ENCODE measurements at places on chromosomes 5 and 9.

DNA sequence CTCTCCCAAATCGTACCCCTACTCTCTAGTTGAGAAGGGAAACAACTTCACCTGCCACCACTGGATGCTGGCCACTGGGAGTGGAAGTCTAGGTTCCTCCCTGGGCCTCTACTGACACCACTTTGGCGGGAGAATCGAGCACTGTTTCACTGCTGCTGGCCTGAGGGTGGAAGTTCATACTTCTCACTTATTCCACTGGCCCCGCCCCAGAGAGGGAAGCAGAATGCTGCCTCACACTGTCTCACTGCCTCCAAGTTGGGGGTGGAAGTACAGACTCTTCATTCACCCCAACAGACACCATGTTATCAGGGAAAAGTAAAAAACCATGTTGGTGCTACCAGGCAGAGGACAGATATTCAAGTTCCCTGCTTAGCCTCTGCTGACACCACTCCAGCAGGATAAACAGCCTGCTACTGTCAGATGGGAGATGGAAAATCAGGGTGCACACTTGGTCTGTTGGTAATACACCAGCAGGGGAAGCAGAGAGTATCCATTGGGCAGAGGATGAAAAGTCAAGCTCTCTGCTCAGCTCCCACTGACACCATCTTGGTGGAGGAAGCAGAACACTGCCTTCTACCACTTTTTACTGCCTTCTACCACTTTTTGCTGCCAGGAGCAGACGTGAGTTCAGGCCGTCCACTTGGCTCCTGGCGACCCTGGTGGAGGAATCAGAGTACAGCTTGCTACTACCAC is 159.4 kb downstream of the SIL1 start:
- DNase-seq = no peak

- DNase-seq = peak; percentile 58
Observed at GRCh38 chr5:68534131-68534940, 318.8 kb downstream of the PIK3R1 start.

DNA sequence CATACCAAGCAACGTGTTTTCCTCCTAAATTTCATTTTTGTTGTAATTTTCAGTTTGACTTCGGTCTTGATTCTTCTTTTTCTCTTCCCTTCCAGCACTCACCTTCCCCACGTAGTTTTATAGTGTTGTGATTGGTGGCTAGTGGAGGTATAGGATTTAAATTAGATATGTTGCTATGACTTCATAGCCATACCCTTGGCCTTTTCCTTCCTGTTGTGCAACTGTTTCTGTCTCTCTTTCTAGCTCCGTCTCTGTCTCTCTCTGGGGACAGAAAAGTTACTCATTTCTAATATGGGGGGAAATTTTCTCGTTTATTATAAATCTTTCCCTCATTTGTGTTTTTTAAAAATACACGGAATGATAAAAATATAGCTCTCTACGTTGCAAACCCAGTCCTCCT is 20.6 kb upstream of the C5orf24 start:
- DNase-seq = no peak

DNA sequence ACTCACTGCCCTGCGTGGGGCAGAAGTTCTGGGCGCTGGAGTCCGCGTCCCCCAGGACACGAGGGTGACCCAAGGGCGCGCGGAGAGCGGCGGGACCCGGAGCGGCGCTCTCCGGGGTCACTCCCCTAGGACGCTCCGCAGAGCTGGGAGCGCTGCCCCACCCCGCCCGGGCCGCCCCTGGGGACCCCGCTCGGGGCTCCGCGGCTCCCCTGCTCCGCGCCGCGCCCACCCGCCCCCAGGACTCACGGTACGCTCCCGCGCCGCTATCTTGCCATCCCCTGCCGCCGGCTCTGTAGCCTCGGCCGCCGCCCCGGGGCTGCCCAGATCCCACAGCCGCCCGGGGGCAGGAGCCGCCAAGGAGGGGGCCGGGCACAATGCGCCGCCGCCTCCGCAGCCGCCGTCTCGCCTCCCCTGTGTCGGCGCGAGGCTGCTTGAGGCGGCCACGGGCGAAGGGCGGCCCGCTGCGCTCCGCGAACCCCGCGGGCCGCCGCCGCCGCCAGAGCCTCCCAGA is 303 bp downstream of the LIFR start:
- no peak for DNase-seq

DNA sequence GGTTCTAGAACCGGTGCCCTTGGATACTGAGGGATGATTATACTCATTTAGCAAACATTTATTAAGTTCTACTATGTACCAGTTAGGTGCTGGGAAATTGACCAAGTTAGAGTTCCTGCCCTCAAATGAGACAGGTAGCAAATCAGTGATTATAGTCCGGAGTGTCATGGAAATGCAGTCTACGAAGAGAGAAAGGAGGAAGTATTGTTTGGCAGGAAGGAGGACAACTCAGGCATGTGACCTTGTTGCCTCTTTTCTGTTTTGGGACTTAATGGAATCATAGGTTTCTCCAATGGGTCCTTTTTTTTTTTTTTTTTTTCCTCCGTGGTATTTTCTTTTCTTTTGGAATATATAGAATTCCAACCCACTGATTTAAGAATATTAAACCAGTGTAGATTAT is 28.0 kb downstream of the OSTF1 start:
- no peak for DNase-seq

DNA sequence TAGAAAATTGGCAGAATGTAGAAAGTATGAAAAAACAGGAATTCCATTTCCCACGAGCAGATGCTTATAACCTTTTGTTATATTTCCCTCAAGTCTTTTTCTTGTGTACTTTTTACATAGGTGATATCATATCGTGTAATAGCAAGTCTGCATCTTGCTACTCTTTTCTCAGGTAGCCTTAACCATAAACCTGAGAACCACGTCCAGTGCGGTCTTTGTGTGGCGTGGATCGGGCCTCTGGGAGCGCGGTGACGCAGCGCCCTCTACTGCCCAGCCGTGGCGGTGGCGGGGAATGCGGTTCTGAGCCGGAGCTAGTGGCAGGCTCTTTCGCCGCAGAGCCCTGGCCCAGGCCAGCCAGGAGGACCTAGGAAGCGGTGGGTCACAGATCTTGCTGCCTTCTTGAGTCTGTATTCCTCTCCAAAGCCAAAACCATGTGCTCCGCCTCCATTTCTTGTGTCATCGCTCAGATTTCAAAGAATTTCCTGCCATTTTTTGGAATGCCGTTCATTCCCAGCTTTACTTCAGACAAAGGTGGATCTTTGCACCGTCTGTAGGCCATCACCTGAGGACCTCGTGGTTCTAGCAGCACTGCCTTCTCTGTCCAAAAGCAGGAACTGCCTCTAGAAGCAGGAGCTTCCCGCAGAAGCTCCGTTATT is 71.9 kb downstream of the MVB12B start:
- DNase-seq = peak; percentile 83

- no peak for DNase-seq
Observed at GRCh38 chr5:142506046-142506445, 179.8 kb downstream of the FGF1 start.

DNA sequence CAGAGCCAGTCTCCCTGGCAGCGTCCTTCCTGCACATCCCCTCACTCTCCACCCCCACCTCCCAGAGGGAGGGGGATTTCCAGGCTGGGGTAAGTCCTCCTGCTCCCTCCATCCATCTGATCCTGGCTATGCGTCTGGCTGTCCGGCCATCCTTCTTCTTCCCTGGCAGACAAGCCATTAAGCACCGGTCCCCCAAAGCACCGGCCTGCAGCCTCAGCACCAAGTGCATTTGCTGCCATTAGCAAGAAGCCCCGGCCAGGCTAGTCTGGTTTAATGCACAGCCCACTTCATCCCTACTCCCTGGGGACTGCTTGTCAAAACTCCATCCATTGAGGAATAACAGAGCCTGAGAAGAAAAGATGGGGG is 208.7 kb upstream of the IER5L start:
- no peak for DNase-seq

GRCh38 chr9:22522206-22522740 is 75.6 kb downstream of the DMRTA1 start:
- no peak for DNase-seq

GRCh38 chr9:111986035-111986556 is 89.5 kb downstream of the UGCG start:
- DNase-seq = no peak

- DNase-seq = no peak
Observed at GRCh38 chr5:168651648-168652047, 72.5 kb upstream of the PANK3 start.

- DNase-seq = peak; percentile 55
Observed at GRCh38 chr5:150208187-150209098, 18.6 kb downstream of the SLC6A7 start.

DNA sequence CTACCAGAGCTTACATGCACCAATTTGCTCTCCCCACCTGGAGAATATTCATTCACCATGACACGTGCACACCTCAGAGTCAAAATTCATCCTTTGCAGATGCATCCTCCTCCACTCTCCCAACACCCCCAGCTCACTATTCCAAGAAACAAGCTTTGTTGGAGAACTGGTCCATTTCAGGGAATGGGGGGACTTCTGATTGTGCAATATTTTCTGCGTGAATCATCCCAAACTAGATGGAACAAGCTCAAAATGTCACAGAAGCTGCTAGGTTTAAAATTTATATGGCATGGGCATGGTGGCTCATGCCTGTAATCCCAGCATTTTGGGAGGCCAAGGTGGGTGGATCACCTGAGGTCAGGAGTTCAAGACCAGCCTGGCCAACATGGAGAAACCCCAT is 3.6 kb downstream of the GLDC start:
- DNase-seq = no peak

GRCh38 chr9:129446828-129447550 is 173.9 kb downstream of the C9orf50 start:
- DNase-seq = no peak

- DNase-seq = no peak
Observed at GRCh38 chr5:154214371-154215106, 24.0 kb downstream of the GALNT10 start.

GRCh38 chr5:62621280-62621679 is 42.7 kb downstream of the LRRC70 start:
- no peak for DNase-seq

- DNase-seq = no peak
Observed at GRCh38 chr5:80033513-80033912, 1.6 kb upstream of the THBS4 start.

DNA sequence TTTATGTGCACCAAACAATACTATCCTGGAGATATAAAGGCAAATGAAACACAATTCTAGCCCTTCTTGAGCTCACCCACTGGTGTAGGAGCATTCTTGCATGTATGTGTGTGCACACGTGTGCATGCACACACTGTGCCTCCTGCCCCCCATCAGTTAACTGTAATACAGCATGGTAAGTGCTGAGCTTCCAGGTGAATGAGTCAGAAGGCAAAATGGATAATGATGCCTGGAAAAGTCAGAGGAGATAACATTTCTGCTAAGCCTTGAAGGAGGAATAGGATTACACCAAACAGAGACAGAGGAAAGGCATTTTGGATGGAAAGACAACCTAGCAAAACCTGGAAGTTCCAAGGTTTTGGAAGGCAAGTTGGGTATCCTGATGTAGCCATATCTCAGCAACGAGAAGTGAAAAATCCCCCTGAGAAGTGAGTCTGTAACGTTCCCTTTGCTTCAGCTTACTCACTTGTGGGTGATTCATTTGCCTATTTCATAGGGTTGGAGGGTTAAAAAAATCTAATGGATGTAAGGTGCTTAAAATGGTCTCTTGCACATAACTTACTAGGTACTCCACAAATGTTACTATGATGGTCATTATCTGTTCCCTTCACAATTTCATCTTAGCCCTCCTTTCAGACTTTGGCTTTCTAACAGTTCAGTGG is 101.4 kb upstream of the STC2 start:
- no peak for DNase-seq

DNA sequence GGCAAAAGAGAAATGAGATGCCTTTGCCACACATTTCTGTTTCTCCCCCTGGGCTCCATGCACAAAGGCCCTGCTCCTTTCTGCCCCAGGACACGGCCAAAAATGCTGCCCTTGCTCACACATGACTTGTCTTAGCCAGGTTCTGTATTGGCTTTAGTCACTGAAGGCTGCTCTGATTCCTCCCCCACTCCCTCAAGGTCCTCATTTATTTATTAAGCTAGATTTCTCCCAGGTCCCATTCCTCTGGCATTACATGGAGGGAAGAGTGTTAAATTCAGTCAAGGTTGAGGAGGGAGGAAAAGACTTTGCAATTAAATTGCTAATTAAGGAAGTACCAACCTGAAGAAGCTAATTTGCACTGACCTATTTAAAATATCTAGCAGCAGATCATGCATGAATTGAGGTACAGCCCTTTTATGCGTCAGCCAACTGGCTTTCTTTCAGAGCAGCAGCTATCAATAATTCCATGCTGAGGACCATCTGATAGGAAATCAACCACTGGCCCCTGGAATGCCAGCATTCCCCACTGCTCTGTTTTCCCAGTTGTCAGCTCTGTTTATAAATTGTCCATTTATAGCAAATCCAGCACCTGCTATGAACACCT is 81.2 kb upstream of the MAP3K1 start:
- DNase-seq = no peak

- no peak for DNase-seq
Observed at GRCh38 chr5:149392718-149393117, 13.6 kb upstream of the IL17B start.

GRCh38 chr5:136382791-136383190 is 17.4 kb upstream of the TRPC7 start:
- DNase-seq = no peak

GRCh38 chr9:82369251-82369945 is 380.8 kb downstream of the SPATA31D1 start:
- DNase-seq = peak; percentile 23

- no peak for DNase-seq
Observed at GRCh38 chr5:149301744-149302380, 30.2 kb downstream of the AFAP1L1 start.

DNA sequence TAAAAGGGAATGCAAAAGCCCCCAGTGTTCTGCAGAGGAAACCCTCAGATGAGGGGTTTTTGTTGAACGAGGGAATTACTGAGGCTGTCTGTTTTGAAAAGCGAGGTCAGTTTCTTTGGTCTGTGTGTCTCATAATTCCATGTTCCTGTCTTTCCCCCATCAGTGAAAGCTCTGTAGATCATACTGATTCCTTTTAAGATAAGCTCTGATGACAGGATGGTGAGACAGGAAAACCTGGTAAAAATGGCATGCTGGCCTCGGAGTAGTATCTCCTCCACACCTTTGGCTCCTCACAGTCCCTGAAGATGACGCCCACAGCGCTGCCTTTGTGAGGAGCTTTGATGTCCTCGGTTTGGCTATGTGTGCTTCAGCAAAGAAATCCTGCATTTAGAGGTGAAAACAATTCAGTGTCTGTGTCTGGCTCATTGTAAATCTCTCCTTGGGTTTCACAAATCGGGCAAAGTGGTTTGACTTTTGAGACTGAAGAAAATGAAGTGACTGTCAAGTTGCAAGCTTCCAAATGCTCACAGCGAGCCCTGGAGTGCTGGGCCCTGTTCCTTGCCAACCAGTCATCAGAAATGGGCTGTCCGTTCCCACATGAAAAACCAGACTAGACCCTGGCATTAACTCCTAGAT is 124.9 kb upstream of the ICE1 start:
- no peak for DNase-seq

- no peak for DNase-seq
Observed at GRCh38 chr9:72726947-72727346, 205.5 kb downstream of the TMC1 start.

DNA sequence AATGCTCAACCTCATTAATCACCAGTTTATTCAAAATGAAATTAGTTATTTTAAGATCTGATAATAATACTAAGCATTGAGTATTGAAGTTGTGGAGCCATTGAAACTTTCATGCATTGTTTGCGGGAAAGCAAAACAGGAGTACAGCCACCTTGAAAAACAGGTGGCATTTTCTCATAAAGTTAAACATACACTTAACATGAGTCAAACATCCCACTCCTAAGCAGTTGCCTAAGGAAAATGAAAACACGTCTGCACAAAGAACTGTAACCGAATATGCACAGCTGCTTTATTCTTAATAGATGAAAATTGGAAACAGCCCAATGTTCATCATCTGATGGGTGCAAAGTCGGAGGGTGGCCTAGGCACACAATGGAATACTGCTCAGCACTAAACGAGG is 177.3 kb downstream of the IRX2 start:
- no peak for DNase-seq

Data from small intestine (tissue), 16 donors.